H7 (cell line): ENCODE measurements at places on chromosomes 13 and 19. TPM values are rescaled to one million over a fixed set of nuclear protein-coding genes. Genes with fewer than 3 reads are reported as not detected.

Gene NMRK2
- 59.4 and 60.1 TPM in 2 replicates for total RNA-seq

Gene NKPD1
- 0.24 and 0.70 TPM in 2 replicates for total RNA-seq

Gene CNFN
- 7.8 and 11.5 TPM in 2 replicates for total RNA-seq

- peak; percentile 80 for DNase-seq
Observed at GRCh38 chr19:16825312-16826052, 3.7 kb upstream of the SIN3B start.

- peak; percentile 91 for DNase-seq
Observed at GRCh38 chr19:5038631-5039271, 69.8 kb downstream of the KDM4B start.

DNA sequence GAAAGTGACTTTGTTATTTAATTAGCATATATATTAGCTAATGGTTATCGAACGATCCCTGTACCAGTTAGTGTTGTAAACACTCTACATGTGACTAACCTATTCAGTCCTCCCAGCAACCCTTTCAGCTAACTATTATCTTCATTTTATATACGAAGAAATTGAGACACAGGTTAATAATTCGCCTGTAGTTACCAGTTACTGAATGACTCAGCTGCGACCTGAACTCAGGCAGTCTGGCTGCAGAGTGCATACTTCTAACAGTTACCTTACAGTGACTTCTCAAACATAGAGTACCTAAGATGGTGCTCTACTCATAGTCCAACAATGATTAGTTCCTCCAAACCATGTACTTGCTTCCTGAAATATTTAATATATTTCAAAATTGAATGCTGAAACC, 117.7 kb downstream of the FNDC3A start:
- no peak for DNase-seq

DNA sequence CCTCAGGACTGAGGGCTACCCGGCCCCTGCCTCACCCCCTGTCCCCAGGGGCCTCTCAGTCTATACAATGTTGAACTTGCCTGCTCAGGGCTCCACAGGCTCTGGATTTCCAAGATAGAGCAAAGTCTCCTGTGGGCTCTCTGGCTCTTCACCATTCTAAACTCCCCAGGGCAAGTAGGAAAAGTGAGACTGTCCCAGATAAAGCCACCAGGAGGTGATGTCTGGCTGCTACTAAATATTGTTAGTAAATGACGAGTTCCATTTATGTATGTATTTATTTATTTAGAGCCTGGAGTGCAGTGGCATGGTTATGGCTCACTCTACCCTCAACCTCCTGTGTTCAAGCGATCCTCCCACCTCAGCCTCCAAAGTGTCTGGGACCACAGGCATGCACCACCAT, 73.6 kb upstream of the SIAH3 start:
- DNase-seq: no peak

GRCh38 chr19:4996701-4997100, 27.8 kb downstream of the KDM4B start:
- DNase-seq: no peak
